ENCODE measurements at places on chromosomes 7 and 10.

- no peak for DNase-seq
Measured at GRCh38 chr7:137930581-137930980, 71.3 kb downstream of the CREB3L2 start.

DNA sequence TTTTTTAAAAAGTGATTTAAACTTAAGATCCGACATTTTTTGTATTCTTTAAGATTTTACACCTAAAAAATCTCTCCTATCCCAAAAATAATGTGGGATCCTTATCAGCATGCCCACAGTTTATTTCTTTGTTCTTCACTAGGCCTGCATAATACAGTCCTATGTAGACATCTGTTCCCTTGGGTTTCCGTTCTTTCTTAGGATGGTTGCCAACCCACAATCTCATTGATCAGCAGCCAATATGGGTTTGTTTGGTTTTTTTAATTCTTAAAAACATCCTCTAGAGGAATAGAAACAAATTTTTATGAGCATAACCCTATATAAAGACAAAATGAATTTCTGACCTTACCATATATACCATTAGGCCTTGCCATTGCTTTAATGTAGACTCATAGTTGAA is 8.4 kb upstream of the HBP1 start:
- DNase-seq: no peak

DNA sequence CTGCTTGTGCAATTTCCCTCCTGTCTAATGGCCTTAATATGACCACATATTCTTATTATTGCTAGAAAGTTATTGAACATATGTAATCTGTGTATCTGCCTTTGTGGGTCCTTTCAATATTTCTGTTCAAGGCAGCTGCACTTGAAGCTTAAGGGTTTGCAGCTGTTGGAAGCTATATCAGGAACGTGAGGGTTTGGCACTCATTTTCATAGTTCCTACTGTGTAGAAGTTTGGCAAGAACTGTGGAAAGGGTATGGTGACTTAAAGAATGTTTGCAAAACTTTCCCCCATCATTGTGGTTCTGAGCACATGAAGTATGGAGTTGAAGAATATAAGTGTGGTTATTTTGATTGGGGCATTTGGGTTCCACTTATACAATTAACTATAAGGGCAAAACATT is 144.7 kb upstream of the SEMA3A start:
- no peak for DNase-seq

DNA sequence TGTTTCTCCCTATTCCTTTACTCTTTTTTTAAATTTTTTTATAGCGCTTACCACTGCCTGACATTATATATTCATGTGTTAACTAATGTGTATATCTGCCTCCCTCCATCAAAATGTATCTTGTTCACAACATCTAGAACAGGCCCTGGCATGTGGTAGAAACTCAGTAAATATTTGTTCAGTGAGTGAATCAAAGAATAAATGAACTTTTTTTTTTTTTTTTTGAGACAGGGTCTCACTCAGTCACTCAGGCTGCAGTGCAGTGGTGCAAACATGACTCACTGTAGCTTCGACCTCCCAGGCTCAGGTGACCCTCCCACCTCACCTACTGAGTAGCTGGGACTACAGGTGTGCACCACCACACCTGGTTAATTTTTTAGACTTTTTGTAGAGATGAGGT is 7.5 kb upstream of the CALD1 start:
- DNase-seq: no peak

- DNase-seq: no peak
Measured at GRCh38 chr7:121167971-121168370, 160.8 kb upstream of the WNT16 start.

DNA sequence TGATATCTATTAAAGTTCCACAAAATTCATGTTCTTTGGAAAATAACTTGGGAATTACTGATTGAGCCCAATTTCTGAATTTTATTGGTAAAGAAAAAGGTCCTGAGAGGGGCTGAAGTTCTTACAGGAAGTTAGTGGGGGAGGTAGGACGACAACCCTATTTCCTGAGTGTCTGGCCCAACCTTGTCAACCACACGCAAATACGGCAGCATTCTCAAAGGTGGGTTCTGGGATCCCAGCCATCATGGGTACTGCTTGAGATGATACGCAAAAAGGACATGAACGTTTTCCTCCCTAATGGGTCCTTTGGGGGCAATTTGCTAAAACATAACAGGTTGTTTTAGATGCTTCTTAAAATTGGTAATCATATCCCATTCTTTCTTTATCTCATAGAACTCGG is 2.7 kb upstream of the PDCD4 start:
- DNase-seq: no peak

- DNase-seq: no peak
Measured at GRCh38 chr10:60276232-60276631, 113.4 kb downstream of the ANK3 start.

DNA sequence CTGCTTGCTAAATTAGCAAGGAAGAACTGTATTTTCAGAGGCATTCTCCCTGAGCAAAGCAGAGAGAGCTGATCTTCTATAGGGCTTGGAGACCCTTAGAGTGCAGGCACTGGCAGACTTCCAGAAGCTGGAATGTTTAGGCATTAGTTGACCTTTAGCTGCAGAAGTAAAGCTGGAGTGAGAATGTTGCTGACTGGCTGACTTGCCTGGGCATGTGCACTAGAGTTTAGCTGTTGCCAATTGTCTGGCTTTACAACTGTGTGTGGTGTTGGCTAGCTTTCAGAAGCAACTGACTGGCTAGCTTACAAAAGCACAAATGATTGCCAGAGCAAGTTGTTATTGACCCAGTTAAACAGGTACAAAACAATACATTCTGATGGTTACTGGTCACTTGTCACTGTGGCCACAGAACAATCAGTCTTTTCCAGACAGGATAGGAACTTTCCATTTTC is 25.1 kb downstream of the FAM13C start:
- DNase-seq: no peak

GRCh38 chr7:148187471-148187870 is 403.1 kb upstream of the C7orf33 start:
- no peak for DNase-seq

GRCh38 chr10:93469454-93469853 is 12.7 kb downstream of the MYOF start:
- DNase-seq: no peak

Measured in vagina (tissue), 2 donors.